ENCODE measurements at places on chromosomes 12 and 14. TPM values are rescaled to one million over a fixed set of nuclear protein-coding genes. Genes with fewer than 3 reads are reported as not detected.

DNA sequence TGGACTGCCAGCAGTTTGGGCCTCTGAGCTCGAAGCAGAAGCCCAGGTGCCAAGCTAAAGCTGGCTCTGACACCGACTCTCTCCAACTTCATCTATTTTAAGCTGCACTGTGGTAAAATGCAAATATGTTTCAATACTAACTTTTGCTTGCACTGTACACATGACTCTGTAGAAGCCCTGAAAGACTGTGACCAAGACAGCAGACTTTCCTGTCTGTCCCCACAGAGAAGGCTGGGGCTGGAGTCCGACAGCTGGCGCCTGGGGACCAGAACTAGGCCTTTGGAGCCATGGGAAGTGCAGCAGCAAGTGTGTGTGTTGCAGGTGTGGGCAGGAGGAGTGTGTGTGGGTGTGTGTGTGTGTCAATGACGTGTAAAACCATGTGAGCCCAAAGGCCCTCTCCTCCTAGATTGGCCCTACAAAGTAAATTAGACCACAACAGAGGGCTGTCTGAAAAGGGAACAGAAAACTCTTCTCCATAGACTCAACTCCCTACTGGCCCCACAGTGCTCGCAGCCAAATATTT is 16.4 kb upstream of the RAB35 start:
- H3K4me3 ChIP-seq, result no peak overlapping the region
- no peaks in the 10 kb centered on the region for H3K27me3 ChIP-seq
- no peak overlapping the region for H3K27ac ChIP-seq

GRCh38 chr14:96166461-96167223 is 38.0 kb upstream of the BDKRB2 start:
- H3K4me3 ChIP-seq, result no peak overlapping the region
- no peaks in the 10 kb centered on the region for H3K36me3 ChIP-seq
- no peak for DNase-seq
- H3K4me1 ChIP-seq, result no peaks in the 10 kb centered on the region
- no peak overlapping the region for H3K27ac ChIP-seq
- no peaks in the 10 kb centered on the region for H3K27me3 ChIP-seq

GRCh38 chr14:63438065-63438757 is 105.0 kb downstream of the PPP2R5E start:
- no peak overlapping the region for H3K4me3 ChIP-seq
- no peak for DNase-seq
- H3K4me1 ChIP-seq, result peaks cover 56% of the 10 kb centered on the region
- no peaks in the 10 kb centered on the region for H3K27me3 ChIP-seq
- H3K36me3 ChIP-seq, result peaks cover 7% of the 10 kb centered on the region

- H3K4me3 ChIP-seq, result 0 out of 2 replicates have a peak overlapping the region, but pooled peaks have one; percentile 14
- no peaks in the 10 kb centered on the region for H3K27me3 ChIP-seq
- peaks cover 27% of the 10 kb centered on the region for H3K4me1 ChIP-seq
- peak; percentile 92 for DNase-seq
Observed at GRCh38 chr12:117836999-117837736, 131.6 kb downstream of the KSR2 start.

- H3K36me3 ChIP-seq, result no peaks in the 10 kb centered on the region
- no peak overlapping the region for H3K27ac ChIP-seq
- H3K4me1 ChIP-seq, result peaks cover 14% of the 10 kb centered on the region
- DNase-seq, result no peak
- H3K27me3 ChIP-seq, result peaks cover 36% of the 10 kb centered on the region
Observed at GRCh38 chr14:52073251-52073650, 4.4 kb upstream of the NID2 start.

- H3K4me3 ChIP-seq, result no peak overlapping the region
- no peak for DNase-seq
- no peaks in the 10 kb centered on the region for H3K36me3 ChIP-seq
- peaks cover 41% of the 10 kb centered on the region for H3K27me3 ChIP-seq
- no peak overlapping the region for H3K27ac ChIP-seq
- H3K4me1 ChIP-seq, result peaks cover 10% of the 10 kb centered on the region
Observed at GRCh38 chr14:67413806-67414769, 2.1 kb upstream of the PLEK2 start.

DNA sequence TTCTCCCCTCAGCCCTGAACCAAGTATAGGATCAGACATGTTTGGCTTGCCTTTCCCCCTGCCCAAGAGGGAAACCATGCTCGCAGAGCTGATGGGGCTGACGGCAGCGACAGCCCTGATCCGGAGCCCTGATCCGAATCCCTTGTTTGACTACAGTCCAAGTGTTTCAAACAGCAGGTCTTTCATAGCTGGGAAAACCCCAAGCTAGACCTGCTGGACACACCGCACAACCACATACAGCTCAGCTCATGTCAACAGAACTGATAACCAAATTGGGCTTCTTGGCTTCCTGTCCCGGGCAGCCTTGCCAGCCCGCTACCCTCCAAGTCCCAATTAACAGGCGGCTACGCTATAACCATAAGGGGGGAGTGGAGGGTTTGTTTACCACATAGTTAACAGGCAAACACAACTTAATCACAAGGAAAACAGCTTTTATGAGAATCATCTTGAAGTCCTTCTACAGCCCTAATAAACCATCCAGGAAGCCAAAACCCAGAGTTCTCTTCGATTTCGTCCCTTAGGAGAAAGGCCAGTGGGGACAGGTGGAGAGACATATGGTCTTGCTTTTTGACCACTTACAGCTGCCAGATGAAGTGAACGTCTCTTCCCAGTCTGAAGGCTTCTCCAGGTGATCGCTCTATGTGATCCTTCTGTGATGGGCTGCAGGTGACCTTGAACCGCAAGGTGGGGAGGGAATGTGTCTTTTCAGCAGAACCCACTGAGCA is 64.5 kb upstream of the MANSC4 start:
- DNase-seq, result no peak
- peaks cover 4% of the 10 kb centered on the region for H3K36me3 ChIP-seq
- H3K27ac ChIP-seq, result no peak overlapping the region
- H3K27me3 ChIP-seq, result no peaks in the 10 kb centered on the region
- no peaks in the 10 kb centered on the region for H3K4me1 ChIP-seq
- no peak overlapping the region for H3K4me3 ChIP-seq

GRCh38 chr14:87615822-87616679 is 376.9 kb downstream of the GALC start:
- no peak overlapping the region for H3K4me3 ChIP-seq
- H3K27me3 ChIP-seq, result peaks cover 6% of the 10 kb centered on the region
- H3K4me1 ChIP-seq, result no peaks in the 10 kb centered on the region
- H3K36me3 ChIP-seq, result peaks cover 12% of the 10 kb centered on the region

DNA sequence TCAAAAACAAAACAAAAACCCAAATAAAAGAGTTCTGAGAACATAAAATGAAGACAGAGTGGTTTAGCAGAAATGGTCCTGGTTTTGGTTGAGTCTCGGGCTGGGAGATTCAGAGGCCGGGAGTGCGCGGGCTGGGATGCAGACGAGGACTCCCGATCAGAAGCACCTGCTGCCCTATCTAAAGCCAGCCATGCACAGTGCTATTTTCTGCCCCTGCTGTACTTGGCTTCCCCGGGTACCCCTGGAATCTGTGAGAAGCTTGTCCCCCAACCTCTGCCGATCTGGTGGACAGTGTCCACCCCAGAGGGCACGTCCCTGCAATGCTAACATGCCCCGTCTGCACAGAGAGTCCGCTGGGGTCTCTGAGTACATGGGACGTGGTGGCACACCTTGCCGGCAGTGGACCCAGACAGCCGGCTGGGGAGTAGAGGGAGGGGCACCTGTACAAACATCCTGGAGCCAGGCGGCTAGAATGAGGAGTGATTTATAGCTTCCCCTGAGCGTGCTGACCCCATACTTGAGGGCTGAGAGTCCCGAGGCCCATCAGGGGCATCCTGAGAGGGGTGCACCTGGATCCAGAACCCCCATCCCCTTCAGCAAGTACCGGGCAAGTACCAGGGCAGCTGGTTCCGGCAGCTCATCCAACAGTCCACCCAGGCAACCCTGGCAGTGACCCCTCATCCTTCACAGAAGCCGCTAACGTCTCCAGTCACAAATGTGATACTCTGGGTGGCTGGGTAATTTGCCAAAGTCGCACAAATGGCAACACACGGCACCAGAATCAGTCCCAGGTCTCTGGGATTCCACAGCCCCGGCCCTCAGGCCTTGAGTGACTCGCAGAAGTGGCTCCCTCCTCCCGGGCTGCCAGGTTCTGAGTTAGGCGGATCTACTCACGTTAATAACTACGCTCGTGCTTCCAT is 37.1 kb downstream of the CHGA start:
- H3K27ac ChIP-seq, result no peak overlapping the region
- peaks cover 22% of the 10 kb centered on the region for H3K36me3 ChIP-seq
- H3K4me3 ChIP-seq, result no peak overlapping the region

- no peak overlapping the region for H3K27ac ChIP-seq
- no peak for DNase-seq
- no peak overlapping the region for H3K4me3 ChIP-seq
- H3K36me3 ChIP-seq, result no peaks in the 10 kb centered on the region
Observed at GRCh38 chr12:13027032-13027431, 17.1 kb upstream of the FAM234B start.

DNA sequence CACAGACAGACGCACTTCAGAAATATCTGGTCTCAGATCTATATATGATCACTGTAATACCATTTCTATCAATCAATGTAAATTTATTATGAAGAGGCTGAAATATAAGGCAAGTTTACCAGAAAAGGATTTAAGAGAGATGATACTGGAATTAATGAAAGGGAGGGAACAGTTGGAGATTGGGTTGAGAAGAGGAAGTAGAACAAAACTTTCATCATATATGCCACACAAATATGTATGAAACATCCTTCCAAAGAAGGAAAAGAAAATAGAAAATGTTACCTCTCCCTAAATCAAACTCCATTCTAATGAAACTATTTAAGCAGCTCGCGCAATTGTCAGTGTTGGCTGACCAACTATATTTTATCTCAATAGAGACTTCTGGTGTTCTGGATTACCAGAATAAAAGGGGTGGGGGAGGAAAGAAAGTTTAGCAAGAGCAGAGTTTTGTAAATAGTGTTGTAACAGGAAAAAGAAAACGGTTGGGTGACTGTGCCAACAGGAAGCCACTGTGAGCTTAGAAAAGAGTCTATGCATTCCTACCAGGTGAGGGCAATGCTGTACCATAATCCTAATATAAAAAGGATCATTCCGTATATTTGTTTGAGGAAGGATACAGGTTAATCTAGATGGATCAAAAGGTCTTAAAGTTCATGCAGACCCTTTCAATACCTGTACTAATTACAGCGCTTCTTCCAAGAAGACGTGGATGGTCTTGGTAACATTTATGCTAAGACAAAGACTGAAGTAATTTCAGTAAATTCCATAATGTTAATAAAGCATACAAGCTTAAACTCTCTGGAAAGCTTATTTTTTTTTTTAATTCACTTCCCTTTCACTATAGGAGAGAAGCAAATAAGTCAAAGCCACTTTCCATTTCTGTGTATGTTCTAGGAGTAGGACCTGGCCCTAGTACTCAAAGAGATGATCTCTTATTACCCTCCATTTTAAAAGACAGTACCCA is 14.5 kb upstream of the LLPH start:
- peak overlapping the region; percentile 75 for H3K27ac ChIP-seq
- no peaks in the 10 kb centered on the region for H3K27me3 ChIP-seq
- no peak overlapping the region for H3K4me3 ChIP-seq
- H3K36me3 ChIP-seq, result peaks cover 29% of the 10 kb centered on the region
- DNase-seq, result no peak

DNA sequence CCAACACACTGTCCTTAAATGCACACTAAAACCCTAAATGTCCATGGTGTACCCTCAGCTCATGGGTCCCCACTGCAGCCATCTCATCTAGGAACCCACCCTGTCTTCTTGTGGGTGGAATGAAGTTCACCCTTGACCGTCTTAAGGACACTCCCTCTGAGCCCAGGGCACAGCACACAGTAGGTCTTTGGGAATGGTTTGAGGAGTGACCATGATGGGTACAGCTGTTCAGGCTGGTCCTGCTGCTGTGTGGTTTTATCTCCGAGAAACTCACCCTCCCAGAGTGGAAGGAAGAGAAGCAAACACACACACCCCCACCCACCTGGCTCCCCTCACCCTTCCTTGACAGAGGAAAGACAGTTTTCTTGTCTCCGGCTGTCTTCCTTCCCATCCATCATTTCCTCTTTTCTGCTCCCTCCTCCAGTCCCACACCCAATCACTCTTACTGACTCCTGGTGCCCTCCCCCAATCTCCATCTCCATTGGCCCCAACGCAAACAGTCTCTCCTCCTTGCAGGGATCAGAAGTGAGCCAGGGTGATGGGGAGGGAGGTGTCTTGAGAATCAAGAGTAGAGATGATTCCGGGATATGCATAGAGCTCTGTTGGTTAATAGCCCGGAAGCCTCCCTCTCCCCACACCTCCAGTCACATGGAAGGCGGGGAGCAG is 105.9 kb upstream of the LHX5 start:
- H3K27me3 ChIP-seq, result peaks cover 1% of the 10 kb centered on the region
- DNase-seq, result no peak
- H3K36me3 ChIP-seq, result peaks cover 31% of the 10 kb centered on the region
- H3K27ac ChIP-seq, result no peak overlapping the region
- H3K4me3 ChIP-seq, result no peak overlapping the region

The TAS2R42 gene
- not detected for total RNA-seq

The STXBP6 gene
- total RNA-seq, result 3.5 TPM
